ENCODE measurements at places on chromosomes 6 and 20. TPM values are rescaled to one million over a fixed set of nuclear protein-coding genes. Genes with fewer than 3 reads are reported as not detected.

DNA sequence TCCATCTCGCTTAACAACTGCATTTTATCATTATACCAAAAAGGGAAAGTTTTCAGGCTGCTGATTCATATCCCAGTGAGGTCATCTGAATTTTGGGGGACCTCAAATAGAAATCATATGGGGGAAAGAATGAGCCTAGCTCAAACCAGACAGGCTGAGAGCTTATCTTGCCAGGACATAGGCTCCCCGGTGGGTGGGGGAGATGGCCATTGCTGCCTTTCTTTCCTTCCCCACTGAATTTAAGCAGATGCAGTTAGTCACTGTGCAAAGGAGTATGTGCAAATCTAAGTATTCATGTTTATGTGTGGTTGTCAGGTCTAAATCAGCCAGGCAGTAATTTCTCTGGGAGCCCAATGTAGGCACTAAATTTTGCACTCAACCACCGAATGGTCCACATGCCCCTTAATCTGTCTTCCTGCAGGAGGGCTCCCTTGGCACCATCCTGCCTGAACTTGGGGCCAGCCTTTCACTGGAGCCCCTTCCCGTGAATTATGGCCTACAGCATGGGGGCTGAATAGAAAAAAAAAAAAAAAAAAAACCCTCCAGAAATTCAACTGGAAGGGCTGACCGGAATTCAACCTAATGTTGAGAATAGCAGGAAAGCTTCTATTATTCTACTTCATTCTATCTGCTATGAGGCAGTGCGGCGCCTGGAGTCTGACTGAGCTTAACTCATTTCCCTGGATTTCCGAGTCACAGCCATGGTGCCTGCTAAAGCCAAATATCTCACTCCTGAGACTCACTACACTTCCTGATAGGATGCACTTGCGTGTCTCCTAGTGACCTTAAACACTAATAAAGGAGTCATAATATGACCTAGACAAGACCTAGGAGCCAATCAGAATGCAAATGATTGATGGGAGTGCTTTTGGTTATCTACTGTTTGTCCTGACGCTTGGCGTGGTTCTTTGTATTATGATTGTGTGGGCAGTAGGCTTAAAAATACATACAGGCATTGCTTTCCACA lies 161.5 kb upstream of the HEY2 start:
- H3K27me3 ChIP-seq: no peaks in the 10 kb centered on the region
- no peak overlapping the region for H3K4me3 ChIP-seq
- peaks cover 14% of the 10 kb centered on the region for H3K4me1 ChIP-seq
- DNase-seq: no peak
- H3K36me3 ChIP-seq: no peaks in the 10 kb centered on the region

The ADGB gene
- total RNA-seq: not detected

The THBD gene
- total RNA-seq: 10.4 TPM

DNA sequence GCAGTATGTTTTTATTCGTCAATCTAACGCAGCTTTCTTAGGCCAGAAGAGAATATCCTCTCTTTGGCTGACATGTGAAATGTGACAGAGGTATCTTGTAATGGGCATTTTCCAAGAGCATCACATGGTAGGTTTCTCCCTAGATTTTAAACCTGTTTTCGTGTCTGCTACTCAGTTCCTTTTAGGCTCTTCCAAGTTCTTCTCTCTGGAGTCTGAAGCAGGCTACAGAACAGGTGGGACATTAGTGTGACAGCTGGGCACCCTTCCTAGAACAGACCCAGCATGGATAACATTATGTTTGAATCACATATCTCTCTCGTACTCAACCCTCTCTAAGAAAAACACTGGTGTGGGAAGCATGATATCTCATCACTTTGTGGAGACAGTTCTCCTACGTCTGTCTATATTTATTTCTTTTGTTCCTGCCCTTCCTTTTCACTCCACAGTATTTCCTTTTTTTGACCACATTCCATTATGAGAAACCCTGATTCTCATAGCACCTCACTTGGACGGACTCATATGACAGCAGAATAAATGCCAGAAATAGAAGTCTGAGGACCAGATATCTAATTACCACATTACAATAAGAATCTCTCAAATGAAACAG lies 263.4 kb downstream of the NKAIN2 start:
- no peaks in the 10 kb centered on the region for H3K36me3 ChIP-seq
- no peak overlapping the region for H3K4me3 ChIP-seq
- H3K27ac ChIP-seq: peak overlapping the region; percentile 53
- DNase-seq: no peak

GRCh38 chr20:56724241-56724757 lies 95.2 kb downstream of the TFAP2C start:
- no peaks in the 10 kb centered on the region for H3K4me1 ChIP-seq
- no peak for DNase-seq

The TLDC2 gene
- total RNA-seq: not detected

DNA sequence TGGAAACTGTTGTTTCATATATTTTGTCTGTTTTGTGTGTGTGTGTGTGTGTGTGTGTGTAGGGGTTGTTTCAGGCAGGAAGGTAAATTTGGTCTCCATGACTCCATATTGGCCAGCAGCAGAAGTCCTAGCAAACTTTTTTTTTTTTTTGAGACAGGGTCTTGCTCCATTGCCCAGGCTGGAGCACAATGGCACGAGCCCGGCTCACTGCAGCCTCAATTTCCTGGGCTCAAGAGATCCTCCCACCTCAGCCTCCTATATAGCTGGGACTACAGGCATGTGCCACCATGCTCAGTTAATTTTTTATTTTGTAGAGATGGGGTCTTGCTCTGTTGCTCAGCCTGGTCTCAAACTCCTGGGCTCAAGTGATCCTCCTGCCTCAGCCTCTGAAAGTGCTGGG lies 75.8 kb downstream of the PRDM1 start:
- H3K36me3 ChIP-seq: no peaks in the 10 kb centered on the region
- H3K27ac ChIP-seq: no peak overlapping the region
- no peaks in the 10 kb centered on the region for H3K27me3 ChIP-seq
- DNase-seq: no peak

GRCh38 chr6:1574083-1574761 lies 35.5 kb upstream of the FOXC1 start:
- no peaks in the 10 kb centered on the region for H3K36me3 ChIP-seq
- DNase-seq: no peak
- H3K27ac ChIP-seq: no peak overlapping the region
- H3K4me3 ChIP-seq: no peak overlapping the region
- no peaks in the 10 kb centered on the region for H3K27me3 ChIP-seq
- H3K4me1 ChIP-seq: peaks cover 5% of the 10 kb centered on the region

- no peak for DNase-seq
- no peaks in the 10 kb centered on the region for H3K36me3 ChIP-seq
- H3K4me1 ChIP-seq: peaks cover 24% of the 10 kb centered on the region
- no peaks in the 10 kb centered on the region for H3K27me3 ChIP-seq
- no peak overlapping the region for H3K4me3 ChIP-seq
Measured at GRCh38 chr20:50321797-50322480, 131.3 kb downstream of the CEBPB start.

DNA sequence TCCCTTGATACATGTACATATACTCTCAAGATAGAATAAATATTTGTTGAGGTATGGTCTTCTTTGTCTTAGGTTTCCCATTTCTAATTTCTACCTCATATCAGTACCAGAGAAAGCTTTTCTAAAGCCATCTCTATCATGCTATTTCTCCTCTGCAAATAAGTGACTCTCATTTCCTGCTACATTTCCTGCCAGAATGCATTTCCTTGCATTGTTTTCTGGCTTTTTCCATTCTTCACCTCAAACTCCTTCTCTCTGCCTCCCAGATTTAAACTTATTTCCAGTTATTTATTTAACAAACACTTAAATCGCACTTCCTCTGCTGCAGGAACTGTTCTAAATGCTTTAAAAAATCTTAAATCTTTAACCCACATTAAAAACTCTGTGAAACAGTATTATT lies 74.4 kb upstream of the STMND1 start:
- H3K36me3 ChIP-seq: no peaks in the 10 kb centered on the region
- H3K27me3 ChIP-seq: no peaks in the 10 kb centered on the region
- H3K27ac ChIP-seq: no peak overlapping the region
- no peak overlapping the region for H3K4me3 ChIP-seq
- no peaks in the 10 kb centered on the region for H3K4me1 ChIP-seq

DNA sequence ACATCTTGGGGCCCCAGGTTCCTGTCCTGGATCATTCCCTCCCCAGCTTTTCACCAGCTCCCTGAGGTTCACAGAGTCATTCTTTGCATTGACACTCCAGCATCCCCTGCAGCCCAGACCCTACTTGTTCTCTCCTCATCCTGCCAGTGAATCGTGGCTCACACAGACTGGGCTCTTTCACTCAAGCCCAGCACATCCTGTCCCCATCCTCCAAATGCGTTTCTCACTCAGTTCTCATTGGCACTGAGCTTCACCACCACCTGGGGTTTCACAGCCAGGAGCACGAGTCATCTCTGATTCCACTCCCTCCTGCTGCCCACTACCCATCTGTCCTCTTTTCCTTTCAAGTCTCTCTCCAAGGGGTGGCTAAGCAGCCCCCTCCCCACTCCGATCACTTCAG lies 85.4 kb upstream of the NNAT start:
- no peak overlapping the region for H3K4me3 ChIP-seq
- DNase-seq: no peak
- no peak overlapping the region for H3K27ac ChIP-seq
- H3K4me1 ChIP-seq: no peaks in the 10 kb centered on the region

DNA sequence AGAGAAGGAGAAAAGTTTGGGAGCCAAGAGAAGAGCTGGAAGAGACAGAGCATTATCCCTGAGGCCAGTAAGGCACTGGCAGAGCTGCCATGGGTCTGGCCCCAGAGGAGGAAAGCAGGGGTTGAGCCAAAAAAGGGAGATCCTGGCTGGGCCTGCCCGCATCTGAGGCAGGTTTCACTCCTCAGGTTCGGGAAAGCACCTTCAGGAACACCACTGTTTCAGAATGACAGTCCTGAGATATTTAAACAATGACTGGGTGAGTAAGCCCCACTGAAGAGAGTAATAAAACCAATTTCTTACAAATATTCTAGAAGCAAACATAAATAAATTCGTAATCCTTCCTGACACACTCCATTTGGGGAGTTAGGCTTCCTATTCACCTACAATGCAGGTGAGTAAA lies 152.2 kb downstream of the BACH2 start:
- H3K36me3 ChIP-seq: no peaks in the 10 kb centered on the region
- H3K27ac ChIP-seq: no peak overlapping the region
- H3K4me1 ChIP-seq: peaks cover 9% of the 10 kb centered on the region
- H3K4me3 ChIP-seq: no peak overlapping the region

DNA sequence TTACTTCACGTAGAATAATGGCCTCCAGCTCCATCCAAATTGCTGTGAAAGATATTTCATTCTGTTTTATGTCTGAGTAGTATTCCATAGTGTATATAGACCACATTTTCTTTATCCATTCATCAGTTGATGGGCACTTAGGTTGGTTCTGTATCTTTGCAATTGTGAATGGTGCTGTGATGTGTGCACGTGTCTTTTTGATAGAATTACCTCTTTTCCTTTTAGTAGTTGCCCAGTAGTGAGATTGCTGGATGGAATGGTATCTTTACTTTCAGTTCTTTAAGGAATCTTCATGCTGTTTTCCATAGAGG lies 91.8 kb downstream of the CARMIL1 start:
- no peak overlapping the region for H3K4me3 ChIP-seq
- no peak overlapping the region for H3K27ac ChIP-seq
- no peak for DNase-seq
- no peaks in the 10 kb centered on the region for H3K36me3 ChIP-seq
- H3K27me3 ChIP-seq: no peaks in the 10 kb centered on the region

The KHDC1L gene
- not detected for total RNA-seq

The GJA10 gene
- not detected for total RNA-seq

- H3K36me3 ChIP-seq: no peaks in the 10 kb centered on the region
- peaks cover 7% of the 10 kb centered on the region for H3K4me1 ChIP-seq
- H3K27ac ChIP-seq: no peak overlapping the region
- H3K4me3 ChIP-seq: no peak overlapping the region
- H3K27me3 ChIP-seq: no peaks in the 10 kb centered on the region
- DNase-seq: no peak
Measured at GRCh38 chr6:38354037-38354381, 285.7 kb downstream of the BTBD9 start.

- H3K4me3 ChIP-seq: no peak overlapping the region
- DNase-seq: no peak
- H3K36me3 ChIP-seq: no peaks in the 10 kb centered on the region
Measured at GRCh38 chr20:63051186-63051860, 44.6 kb upstream of the BHLHE23 start.

DNA sequence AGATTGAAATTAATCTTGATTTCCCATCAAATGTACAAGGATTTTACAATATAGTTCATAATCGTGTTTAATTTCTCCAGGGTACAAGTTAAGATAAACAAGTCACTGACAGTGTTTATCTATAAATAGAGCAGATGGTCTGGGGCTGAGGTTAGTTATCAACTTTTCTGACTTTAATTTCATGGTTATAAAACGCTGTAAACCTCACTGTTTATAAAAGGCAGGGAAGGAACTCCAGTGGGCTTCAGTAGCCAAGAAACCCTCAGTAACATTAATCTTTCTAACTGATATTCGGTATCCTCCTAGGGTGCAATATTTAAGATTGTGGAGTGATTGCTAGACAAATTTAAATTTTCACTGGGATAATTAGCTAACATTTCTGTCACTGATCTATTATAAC lies 68.6 kb downstream of the GFRAL start:
- DNase-seq: no peak
- no peaks in the 10 kb centered on the region for H3K27me3 ChIP-seq
- no peaks in the 10 kb centered on the region for H3K4me1 ChIP-seq
- H3K36me3 ChIP-seq: no peaks in the 10 kb centered on the region

The TXLNB gene
- total RNA-seq: 172 TPM

DNA sequence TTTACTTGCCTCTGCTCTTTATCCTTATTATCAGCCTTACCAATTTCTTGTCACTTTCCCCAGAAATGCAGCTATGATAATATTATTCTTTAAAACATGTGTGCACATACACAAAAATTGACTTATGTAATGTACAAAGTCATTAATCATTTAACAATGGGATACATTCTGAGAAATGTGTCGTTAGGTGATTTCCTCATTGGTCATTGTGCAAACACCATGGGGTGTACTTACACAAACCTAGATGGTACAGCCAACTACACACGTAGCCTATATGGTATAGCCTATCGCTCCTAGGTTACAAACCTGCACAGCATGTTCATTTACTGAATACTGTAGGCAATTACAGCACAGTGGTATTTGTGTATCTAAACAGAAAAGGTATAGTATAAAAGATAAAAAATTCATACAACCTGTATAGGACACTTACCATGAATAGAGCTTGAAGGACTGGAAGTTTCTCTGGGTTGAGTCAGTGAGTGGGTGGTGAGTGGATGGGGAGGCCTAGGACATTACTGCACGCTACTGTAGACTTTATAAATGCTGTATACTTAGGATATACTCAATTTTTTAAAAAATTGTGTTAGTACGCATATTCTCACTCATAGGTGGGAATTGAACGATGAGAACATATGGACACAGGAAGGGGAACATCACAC lies 56.9 kb downstream of the HIVEP1 start:
- DNase-seq: no peak
- no peak overlapping the region for H3K27ac ChIP-seq
- H3K4me1 ChIP-seq: peaks cover 18% of the 10 kb centered on the region
- H3K36me3 ChIP-seq: no peaks in the 10 kb centered on the region

DNA sequence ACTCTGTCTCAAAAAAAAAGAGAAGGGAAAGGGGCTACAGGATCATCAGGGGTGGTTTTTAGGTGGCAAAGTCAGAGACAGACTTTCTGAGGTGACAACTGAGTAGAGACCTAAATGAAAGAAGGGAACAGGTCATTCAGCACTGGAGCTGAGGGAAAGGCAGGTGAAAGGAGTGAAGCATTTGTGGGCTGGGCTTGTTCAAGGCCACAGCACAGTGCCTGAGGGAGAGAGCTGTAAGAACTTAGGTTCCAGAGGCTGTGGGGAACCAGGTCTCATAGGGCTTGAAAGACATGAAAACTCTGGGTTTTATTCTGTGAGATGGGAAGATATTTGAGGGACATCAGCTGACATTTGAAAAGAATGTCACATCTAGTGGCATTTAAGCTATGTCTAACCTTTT lies 20.8 kb downstream of the KATNA1 start:
- H3K27me3 ChIP-seq: no peaks in the 10 kb centered on the region
- no peak overlapping the region for H3K27ac ChIP-seq
- no peak overlapping the region for H3K4me3 ChIP-seq
